ENCODE measurements at places on chromosomes 6 and 20. TPM values are rescaled to one million over a fixed set of nuclear protein-coding genes. Genes with fewer than 3 reads are reported as not detected.

Gene RFX6
- total RNA-seq: not detected

Gene HCRTR2
- not detected for total RNA-seq

Gene NRN1
- 0.09 TPM for total RNA-seq

Gene RPS6KA2
- total RNA-seq: 38.1 TPM

Gene SMIM26
- 105 TPM for total RNA-seq

Gene FNDC11
- 0.95 TPM for total RNA-seq

Gene SGK2
- total RNA-seq: not detected

Gene AHCY
- 80.7 TPM for total RNA-seq

Gene PRPH2
- 5.2 TPM for total RNA-seq

Gene PRR18
- total RNA-seq: not detected

Gene TNNC2
- 6.7 TPM for total RNA-seq

Gene CST5
- not detected for total RNA-seq

Gene IL17A
- total RNA-seq: not detected

Gene UBE2C
- 3.9 TPM for total RNA-seq

Gene MACROD2
- 0.63 TPM for total RNA-seq

Gene TMEM200A
- 31.3 TPM for total RNA-seq

Gene GNRH2
- total RNA-seq: 0.32 TPM

Gene SCGN
- not detected for total RNA-seq

Gene PACSIN1
- not detected for total RNA-seq

Gene LY6G6D
- total RNA-seq: not detected

Gene RAB44
- under 0.01 TPM for total RNA-seq

Gene CTCFL
- not detected for total RNA-seq

Gene GATA5
- not detected for total RNA-seq

Gene SLC4A11
- total RNA-seq: 0.94 TPM

Gene COL9A3
- total RNA-seq: 1.1 TPM

Gene HACE1
- total RNA-seq: 19.1 TPM

Gene REM1
- not detected for total RNA-seq

Gene EYA4
- total RNA-seq: 13.1 TPM

Gene GSTA1
- total RNA-seq: not detected

Gene NKAIN4
- total RNA-seq: not detected

Gene MARCKS
- 26.4 TPM for total RNA-seq

Gene SMIM8
- 6.5 TPM for total RNA-seq

Gene KIF16B
- 13.8 TPM for total RNA-seq

Gene PREX1
- total RNA-seq: 30.7 TPM

Gene GINM1
- total RNA-seq: 45.4 TPM

Gene BICRAL
- total RNA-seq: 3.3 TPM

Gene PXDC1
- total RNA-seq: 24.9 TPM

Gene SIRPD
- total RNA-seq: not detected
